Stimulated activated CD4-positive, alpha-beta T cell treated with anti-CD3 and anti-CD28 coated beads, Interleukin-1b, Interleukin-23, amount 100 ng/mL, for 1 hour (primary cell): ENCODE measurements at places on chromosomes 11 and 22.

- no peak for DNase-seq
Measured at GRCh38 chr11:107682171-107682570, 29.7 kb downstream of the SLN start.

DNA sequence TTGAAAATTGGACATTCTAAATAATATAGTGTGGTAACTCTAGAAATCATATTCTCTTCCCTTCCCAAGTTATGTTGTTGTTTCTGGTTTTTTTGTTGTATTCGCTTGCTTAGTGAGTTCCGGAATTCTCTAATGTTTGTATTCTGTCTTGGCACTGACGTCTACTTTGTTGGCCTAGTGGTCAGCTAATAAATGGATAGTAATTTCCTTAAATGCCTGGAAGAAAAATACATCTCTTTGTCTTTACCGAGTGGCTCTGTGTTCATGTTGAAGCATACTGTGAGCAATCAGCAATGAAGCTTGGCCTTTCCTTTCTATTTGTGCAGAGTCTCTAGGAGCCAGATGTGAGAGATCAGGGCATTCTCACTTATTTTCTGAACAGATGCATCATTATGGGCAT is 1225.7 kb downstream of the JRKL start:
- no peak for DNase-seq

DNA sequence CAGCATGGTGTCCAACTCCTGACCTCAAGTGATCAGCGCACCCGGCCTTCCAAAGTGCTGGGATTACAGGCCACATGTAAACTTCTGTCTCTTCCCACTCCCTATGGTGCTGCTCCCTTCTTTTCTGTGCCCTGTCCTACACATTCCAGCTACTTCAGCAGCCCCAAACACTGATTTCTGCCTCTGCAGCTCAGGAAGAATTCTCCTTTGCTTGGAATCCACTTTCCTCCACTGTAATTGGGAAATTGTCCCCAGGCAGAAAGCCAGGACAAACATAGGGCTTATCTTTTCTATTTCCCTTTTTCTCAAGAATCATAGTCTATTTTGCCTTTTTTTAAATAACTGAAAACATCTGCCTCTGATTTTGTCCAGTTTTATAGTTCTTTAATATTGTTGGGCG is 21.3 kb upstream of the DRG1 start:
- no peak for DNase-seq

- no peak for DNase-seq
Measured at GRCh38 chr22:44728761-44729324, 23.5 kb upstream of the ARHGAP8 start.

DNA sequence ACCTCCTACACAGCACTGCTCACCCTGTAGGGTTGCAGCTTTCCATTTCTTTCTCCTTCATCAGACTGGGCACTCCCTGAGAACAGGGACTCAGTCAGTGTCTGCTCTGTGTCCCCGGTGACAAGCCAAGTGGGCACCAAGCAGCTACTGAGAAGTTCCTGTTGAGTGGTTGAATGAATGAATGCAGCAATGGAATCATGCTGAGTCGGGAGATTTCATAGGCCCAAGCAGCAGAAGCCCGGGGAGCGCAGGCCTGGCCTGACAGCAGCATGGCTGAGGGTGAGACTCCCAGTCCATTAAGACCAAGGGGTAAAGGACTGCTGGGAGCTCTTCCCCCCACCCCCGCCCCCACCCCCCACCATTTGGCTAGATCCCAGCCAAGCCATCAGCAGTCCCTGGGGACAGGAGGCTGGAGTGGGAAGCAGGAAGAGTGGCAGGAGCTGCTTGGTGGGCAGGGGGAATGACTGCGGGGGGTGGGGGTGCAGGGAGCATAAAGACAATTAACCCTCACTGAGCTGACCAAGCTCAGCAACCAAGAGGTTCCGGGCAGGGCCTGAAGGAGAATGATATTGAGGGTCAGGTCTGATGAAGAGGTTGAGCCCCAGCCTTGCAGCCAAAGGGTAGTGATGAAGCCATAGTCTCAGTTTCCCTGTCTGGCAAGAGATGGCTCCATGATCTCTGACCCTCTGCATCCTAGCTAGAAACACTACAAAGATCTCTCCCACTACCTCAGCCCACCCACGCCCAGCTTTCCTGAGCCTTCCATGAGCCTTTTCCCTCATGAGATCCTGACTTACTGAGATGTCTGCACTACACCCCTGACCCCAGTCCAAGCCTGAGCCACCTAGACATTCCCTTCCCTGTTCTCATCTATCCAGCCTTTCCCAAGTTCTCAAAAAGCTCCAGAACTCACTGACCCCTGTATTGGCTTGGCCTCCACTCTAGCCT is 2.8 kb downstream of the PDE2A start:
- no peak for DNase-seq

DNA sequence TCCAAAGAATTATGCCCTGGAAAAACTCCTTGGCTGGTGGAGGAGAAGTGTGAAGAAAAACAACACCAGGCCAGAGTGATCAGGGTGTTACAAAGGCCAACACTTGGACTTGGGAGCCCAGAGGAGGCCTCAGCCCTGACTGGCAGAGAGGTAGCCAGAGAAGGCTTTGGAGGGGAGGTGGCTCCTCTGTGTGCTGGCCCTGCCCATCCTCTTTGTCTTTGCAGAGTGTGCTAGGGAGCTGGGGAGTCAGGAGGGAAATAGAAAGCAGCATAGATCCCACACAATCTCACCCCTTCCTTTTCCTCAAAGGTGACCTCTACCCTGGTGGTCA is 12.0 kb upstream of the P2RY6 start:
- DNase-seq = no peak

- no peak for DNase-seq
Measured at GRCh38 chr11:64372021-64372420, 13.1 kb downstream of the RPS6KA4 start.

GRCh38 chr11:102630598-102631448 is 5.7 kb upstream of the MMP20 start:
- DNase-seq = no peak

GRCh38 chr11:10515418-10515817 is 25.6 kb downstream of the RNF141 start:
- no peak for DNase-seq

DNA sequence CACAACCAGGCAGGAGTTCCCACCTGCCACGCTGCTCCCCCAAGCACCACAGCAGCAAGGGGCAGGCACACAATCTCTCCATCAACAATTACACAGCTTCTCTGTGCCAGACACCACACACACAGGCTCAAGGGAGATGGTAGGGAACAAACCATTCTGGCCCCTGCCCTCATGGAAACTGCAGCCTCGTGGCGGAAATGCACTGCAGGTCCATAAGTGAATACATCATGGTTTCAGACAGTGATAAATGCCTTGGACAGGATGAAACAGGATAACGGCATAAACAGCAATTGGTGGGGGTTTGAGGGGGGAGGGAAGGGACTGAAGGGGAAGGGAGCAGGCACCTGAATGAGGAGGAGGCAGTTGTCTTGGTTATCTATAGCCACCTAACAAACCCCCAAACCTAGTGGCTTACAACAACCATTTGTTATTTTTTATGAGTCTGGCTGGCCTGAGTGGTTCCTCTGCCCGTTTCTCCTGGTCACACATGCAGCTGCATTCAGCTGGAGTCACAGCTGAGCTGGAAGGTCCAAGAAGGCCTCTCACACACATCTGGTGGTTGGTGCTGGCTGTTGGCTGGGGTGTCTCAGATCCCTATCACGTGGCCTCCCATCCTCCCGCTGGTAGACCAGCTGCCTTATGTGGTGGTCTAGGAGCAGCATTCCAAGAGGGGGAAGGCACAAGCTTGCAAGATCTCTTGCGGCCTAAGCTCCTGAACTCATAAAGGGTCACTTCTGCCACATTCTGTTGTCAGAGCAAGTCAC is 15.0 kb upstream of the YWHAH start:
- no peak for DNase-seq

DNA sequence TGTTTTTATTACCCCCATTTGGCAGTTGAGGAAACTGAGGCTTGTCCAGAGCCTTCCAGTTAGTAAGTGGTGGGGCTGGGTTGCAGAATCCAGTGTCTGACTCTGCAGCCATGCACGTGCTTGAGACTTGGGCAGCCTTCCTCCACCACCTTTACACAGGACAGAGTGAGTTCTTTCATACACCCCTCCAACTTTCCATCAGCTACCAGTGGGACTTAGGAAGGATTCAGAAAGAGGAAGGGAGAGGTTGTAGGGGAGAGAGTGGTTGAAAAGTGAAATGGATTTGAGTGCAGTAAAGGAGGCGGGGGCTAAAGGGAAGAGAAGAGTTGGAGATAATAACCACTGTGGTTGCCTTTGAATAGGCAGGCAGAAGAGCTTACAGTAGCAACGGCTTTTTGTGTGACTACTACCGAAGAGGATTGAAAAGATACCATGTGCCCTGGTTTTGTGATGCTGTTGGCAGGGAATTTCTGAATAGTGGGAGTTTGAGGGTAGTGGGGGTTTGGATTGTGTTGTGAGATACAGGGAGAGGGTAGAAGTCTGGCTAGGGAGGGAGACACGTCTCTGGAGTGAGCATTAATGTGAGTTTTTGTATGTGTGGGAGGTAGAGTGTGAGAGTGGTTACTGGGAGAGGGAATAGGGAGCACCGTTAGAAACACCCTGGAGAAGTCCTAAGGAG is 1.7 kb downstream of the UVRAG start:
- no peak for DNase-seq

DNA sequence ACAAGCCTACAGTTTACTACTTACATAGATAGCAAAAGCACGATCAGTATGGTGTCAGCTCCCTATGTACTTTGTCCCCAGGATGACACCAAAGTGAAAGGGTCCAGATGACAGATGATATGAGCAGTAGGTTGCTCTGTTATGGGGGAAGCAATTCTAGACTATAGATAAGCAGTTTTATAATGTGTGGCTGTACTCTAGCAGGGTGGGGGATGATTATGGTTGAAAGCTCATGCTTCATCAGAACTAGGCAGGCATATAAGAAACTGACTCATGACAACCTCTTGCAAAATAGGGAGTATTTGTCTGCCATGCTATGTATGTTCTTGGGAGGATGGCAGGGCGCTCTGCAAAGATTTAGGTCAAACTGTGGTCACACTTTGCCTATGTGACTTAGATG is 158.2 kb upstream of the ZBED5 start:
- no peak for DNase-seq

DNA sequence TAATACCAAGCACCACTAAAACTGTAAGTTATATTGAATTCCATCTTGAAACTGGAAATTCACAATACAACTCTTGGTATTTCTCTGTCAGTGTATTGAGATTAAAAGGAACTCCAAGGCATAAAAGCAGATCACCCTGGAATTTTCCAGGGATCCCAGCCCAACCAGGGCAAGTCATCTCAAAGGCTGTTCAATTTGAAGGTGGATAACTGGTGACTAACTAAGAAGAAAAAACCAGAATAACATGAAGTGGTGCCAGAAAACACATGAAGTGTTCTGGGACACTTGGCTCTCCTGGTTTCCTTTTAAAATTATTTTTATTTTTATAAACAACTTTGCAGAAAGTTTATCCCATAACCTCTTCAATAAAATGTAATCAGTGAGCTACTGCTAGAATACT is 7.8 kb upstream of the BMAL1 start:
- no peak for DNase-seq
